ENCODE measurements at places on chromosomes 7 and 10. TPM values are rescaled to one million over a fixed set of nuclear protein-coding genes. Genes with fewer than 3 reads are reported as not detected.

Gene GBX1
- not detected for total RNA-seq

Gene STEAP1B
- total RNA-seq: 1.3 TPM

Gene TAC1
- not detected for total RNA-seq

Gene TMEM139
- total RNA-seq: 13.2 TPM

Gene RBM28
- total RNA-seq: 28.3 TPM

Gene MRPS24
- 99.9 TPM for total RNA-seq

Gene CPEB3
- 9.3 TPM for total RNA-seq

GRCh38 chr7:55261386-55261770 is 103.8 kb upstream of the LANCL2 start:
- peaks cover 8% of the 10 kb centered on the region for H3K4me1 ChIP-seq
- no peak overlapping the region for H3K4me3 ChIP-seq
- H3K27ac ChIP-seq: no peak overlapping the region
- no peaks in the 10 kb centered on the region for H3K27me3 ChIP-seq
- DNase-seq: no peak
- H3K36me3 ChIP-seq: no peaks in the 10 kb centered on the region

DNA sequence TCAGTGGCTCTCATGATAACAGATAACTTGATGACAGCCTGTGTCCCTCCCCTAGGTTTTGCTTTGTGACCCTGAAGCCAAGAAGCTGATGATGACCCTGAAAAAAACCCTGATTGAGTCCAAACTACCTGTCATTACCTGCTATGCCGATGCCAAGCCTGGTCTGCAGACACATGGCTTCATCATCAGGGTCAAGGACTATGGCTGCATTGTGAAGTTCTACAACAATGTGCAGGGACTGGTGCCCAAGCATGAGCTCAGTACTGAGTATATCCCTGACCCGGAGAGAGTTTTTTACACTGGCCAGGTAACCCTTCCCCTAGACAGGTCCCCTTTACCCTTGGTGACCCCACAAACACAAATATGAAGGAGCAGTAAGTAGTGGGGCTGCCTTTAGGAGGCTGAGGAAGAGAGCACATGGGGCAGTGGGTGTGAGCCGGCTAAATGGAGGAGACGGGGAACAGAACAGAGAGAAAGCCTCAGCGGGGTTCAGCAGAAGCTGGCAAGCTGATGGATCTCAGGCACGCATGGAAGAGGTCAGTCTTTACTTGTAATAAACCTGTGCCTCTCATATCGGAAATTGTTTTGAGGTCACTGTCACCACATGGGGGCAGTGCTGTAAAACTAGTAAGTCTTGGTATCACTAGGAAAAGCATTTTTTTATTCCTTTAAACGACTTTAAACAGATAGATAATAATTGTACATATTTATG is 20.2 kb downstream of the PDCD11 start:
- no peak overlapping the region for H3K27ac ChIP-seq
- DNase-seq: peak; percentile 72
- no peaks in the 10 kb centered on the region for H3K27me3 ChIP-seq
- H3K36me3 ChIP-seq: peaks cover 60% of the 10 kb centered on the region

DNA sequence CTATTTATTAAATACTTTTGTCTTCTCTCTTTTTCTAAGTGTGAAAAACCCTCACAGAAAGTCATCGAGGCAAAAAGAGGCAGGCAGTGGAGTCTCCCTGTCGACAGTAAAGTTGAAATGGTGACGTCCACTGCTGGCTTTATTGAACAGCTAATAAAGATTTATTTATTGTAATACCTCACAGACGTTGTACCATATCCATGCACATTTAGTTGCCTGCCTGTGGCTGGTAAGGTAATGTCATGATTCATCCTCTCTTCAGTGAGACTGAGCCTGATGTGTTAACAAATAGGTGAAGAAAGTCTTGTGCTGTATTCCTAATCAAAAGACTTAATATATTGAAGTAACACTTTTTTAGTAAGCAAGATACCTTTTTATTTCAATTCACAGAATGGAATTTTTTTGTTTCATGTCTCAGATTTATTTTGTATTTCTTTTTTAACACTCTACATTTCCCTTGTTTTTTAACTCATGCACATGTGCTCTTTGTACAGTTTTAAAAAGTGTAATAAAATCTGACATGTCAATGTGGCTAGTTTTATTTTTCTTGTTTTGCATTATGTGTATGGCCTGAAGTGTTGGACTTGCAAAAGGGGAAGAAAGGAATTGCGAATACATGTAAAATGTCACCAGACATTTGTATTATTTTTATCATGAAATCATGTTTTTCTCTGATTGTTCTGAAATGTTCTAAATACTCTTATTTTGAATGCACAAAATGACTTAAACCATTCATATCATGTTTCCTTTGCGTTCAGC is 43.4 kb downstream of the TARP start:
- H3K4me3 ChIP-seq: no peak overlapping the region
- peaks cover 7% of the 10 kb centered on the region for H3K36me3 ChIP-seq
- no peaks in the 10 kb centered on the region for H3K27me3 ChIP-seq
- H3K27ac ChIP-seq: no peak overlapping the region
- H3K4me1 ChIP-seq: no peaks in the 10 kb centered on the region
- DNase-seq: no peak

- H3K4me1 ChIP-seq: peaks cover 4% of the 10 kb centered on the region
- H3K27ac ChIP-seq: no peak overlapping the region
- no peaks in the 10 kb centered on the region for H3K27me3 ChIP-seq
- no peak for DNase-seq
Observed at GRCh38 chr7:71521506-71521905, 389.6 kb downstream of the GALNT17 start.

DNA sequence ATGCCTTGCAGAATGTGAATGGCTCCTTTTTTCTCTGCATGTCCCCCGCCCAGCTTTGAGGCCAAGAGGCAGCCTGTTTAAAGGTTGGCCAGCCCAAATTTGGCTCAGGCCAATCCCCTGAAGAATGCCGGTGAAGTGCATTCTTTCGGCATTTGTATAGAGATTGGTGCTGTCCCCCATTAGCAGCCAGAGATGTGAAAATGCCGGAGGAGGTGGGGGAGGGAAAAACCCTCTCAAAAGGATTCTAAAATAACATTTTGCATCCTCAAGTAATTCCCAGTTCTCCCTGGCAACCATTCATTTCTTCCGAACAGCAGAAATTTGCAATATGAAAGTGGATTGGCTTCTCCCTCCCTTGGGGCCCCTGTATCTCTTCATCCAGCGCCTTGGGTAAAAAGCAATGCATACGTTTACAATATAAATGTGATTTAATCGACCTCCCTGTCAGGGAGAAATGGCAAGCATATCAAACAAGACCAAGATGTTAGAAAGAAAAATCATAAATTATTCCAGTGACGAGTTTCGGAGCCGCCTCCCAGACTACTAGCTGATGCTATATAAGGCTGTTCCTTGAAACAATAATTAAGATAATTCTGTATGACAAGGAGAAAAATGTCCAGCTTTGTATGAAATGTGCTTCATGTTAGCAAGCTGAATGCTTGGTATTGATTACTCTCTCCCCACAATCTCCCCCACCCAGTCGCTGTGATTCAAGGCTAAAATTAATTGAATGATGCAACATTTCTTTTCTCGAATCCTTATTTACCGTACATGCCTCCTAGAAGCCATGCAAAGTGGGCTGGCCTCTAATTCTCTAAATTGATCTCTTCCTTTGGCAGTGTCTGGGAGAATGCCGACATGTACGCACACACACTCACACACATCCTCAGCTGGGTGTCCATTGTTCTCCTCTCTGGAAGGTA is 323.7 kb downstream of the RPS24 start:
- no peaks in the 10 kb centered on the region for H3K27me3 ChIP-seq
- no peak overlapping the region for H3K4me3 ChIP-seq
- DNase-seq: no peak
- H3K27ac ChIP-seq: no peak overlapping the region

GRCh38 chr10:11930312-11930978 is 107.3 kb downstream of the PROSER2 start:
- H3K4me1 ChIP-seq: no peaks in the 10 kb centered on the region
- no peak overlapping the region for H3K27ac ChIP-seq
- DNase-seq: no peak
- H3K4me3 ChIP-seq: no peak overlapping the region

DNA sequence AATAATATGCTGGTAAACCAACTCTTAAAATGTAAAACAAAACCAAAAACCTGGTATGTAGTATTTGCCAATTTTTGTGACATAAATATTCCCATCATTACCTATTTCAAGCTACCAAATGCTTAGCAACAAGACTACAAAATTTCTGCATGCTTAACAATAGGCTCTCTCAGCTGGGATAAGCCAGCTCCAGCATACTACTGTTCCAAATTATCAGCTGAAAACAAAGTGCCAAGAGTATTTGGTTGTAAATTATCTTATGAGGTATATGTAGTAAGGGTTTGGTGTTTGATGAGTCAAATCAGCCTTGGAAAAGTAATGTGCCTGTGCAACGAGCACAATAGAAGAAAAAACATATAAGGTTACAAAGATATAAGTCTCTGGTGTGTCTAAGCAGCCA is 263.2 kb downstream of the HGF start:
- H3K27ac ChIP-seq: no peak overlapping the region
- H3K36me3 ChIP-seq: no peaks in the 10 kb centered on the region
- no peaks in the 10 kb centered on the region for H3K27me3 ChIP-seq
- no peak for DNase-seq
- H3K4me1 ChIP-seq: no peaks in the 10 kb centered on the region

GRCh38 chr7:42876182-42877068 is 35.4 kb downstream of the C7orf25 start:
- no peaks in the 10 kb centered on the region for H3K27me3 ChIP-seq
- H3K27ac ChIP-seq: no peak overlapping the region
- no peaks in the 10 kb centered on the region for H3K36me3 ChIP-seq
- no peaks in the 10 kb centered on the region for H3K4me1 ChIP-seq

Data from body of pancreas (tissue), 4 donors.